ENCODE measurements at places on chromosomes 4 and X.

GRCh38 chr4:73487233-73487632 is 5.7 kb downstream of the AFM start:
- no peak for ATAC-seq

GRCh38 chrX:662126-662525 is 31.5 kb downstream of the SHOX start:
- no peak for ATAC-seq

DNA sequence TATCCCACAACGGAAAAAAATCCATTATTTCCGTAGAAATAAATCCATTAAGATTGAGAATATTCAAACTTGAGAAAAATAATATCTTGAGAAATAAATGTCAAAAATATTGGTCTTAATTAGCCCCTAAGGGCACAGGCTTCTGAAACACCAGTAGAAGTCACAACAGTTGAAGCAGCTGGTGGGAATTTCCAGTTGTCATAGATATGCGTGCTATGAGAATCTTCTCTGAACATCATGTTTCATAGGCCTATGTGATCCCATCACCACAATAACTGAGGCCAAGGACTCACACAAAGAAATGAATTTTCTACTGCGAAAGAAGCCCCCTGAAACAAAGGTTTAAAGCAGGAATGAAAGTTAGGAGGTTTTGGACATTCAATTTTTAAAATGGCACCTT is 292.0 kb downstream of the DTHD1 start:
- no peak for ATAC-seq

DNA sequence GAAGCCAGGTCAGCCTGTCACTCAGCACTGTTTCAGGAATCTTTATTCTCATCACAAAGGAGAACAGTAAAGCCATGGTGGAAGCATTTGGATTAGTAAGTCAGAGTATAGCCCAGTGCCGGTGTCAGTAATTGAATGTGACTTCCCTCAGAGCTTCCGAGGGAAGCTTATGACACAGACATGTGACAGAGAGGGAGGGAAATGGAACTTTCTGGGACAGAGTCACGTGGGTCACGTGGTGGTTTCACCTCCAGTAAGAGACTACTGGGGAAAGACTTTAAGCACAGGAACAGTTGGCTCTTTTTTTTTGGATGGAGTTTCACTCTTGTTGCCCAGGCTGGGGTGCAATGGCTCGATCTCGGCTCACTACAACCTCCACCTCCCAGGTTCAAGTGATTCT is 53.3 kb upstream of the CCDC160 start:
- no peak for ATAC-seq

- ATAC-seq = no peak
Observed at GRCh38 chr4:166065324-166065723, 192.3 kb downstream of the TLL1 start.

Data from gastroesophageal sphincter (tissue), 4 donors.